ENCODE measurements at places on chromosomes 12 and 14.

GRCh38 chr14:23650506-23650905, 14.3 kb downstream of the DHRS2 start:
- DNase-seq, result no peak

- DNase-seq, result no peak
Observed at GRCh38 chr14:32637582-32637981, 301.1 kb upstream of the NPAS3 start.

GRCh38 chr12:92539976-92540781, 162.6 kb upstream of the PLEKHG7 start:
- no peak for DNase-seq

GRCh38 chr12:121189619-121190155, 20.2 kb upstream of the P2RX4 start:
- no peak for DNase-seq

DNA sequence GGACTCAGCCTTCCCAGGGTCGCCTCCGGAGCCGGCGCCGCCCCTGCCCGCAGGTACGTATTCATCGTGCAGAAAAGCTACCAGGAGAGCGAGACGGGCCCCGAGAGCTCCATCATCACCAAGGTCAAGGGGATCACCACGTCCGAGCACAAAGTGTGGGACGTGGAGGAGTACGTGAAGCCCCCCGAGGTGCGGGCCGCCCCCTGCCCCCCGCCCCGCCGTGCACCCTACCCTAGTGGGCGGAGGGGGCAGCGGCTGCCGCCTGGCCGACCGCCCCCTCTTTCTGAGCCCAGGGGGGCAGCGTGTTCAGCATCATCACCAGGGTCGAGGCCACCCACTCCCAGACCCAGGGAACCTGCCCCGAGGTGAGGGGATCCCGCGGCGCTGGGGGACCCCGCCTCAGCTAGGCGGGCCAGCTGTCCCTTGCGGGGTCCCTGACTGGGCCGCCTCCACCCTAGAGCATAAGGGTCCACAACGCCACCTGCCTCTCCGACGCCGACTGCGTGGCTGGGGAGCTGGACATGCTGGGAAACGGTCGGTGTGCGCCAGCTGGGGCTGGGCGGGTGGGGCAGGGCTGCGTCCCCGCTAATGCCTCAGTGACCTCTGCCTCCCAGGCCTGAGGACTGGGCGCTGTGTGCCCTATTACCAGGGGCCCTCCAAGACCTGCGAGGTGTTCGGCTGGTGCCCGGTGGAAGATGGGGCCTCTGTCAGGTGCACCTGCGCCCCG, 973 bp downstream of the P2RX2 start:
- no peak for DNase-seq

DNA sequence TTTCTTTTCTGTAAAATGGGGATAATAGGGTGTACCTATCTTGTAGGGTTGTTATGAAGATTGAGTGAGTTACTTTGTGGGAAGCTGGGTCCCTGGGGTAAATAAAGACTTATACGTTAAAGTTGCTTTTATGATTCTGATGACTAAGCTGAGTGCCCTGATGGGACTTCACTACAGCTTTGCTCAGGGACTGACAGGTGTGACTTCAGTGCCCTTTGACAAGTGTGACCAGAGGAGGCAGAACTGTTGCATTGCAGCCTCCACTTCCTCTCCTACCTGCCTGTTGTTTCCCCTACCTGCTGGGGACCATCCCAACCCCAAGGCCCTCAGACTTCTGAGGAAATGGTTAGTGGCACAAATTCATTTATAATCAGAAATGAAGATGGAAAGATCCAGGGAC, 119.3 kb downstream of the TSPAN9 start:
- DNase-seq, result no peak

GRCh38 chr12:49264873-49265792, at the start of gene TUBA1C:
TUBA1C (plus strand) TSS chr12:49265082; CDS start chr12:49265182, 100 bp downstream.
- DNase-seq, result peak; percentile 96

DNA sequence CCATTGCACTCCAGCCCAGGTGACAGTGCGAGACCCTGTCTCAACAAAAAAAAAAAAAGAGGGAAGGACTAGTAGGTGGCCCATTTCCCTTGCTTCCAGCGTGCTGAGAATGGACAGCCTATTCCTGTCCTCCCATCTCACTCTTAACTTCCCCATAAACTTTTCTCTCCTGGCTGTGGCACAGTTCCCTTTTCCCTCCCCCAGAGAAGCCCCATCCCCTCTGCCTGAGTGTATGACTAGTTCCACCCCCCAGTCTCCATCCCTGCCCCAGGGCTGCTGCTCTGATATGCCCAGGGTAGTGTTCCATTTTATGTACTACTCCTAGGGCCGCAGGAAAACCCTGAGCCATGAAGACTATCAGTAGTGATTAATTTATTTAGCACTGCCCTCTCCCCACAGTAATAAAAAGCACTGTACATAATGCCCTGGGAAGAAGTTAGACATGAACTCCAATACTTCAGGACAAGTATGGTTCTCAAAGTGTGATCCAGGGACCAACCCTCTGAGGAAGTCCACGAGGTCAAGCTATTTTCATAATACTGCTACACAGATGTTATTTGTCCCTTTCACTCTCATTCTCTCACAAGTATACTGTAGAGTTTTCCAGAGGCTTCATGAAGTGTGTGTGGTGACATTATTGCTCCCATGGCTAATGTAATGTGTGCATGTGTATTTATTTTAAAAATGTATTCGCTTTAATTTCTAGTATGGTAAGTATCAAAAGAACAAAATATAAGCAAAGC, 11.5 kb upstream of the CHD4 start:
- no peak for DNase-seq

DNA sequence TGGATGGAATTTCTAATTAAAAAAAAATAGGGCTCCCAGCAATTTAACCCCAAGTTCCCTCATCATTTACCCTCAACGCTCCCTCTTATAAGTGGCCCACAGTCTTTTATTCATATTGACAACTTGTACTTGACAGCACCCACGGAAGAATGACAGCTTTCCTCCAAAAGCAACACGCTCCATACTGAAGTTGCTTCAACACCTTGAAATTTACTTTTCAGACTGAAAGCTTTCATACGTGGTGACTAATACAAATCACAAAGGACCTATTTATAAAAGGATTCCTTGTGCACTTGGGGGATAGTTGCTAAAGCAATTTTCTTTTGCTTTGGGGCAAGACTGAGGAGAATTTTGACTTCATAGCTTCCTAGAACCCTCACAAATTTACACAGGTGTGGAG, 1629.4 kb upstream of the SEL1L start:
- DNase-seq, result peak; percentile 50

- DNase-seq, result peak; percentile 17
Observed at GRCh38 chr12:84117190-84117589, 795.4 kb downstream of the SLC6A15 start.

- DNase-seq, result no peak
Observed at GRCh38 chr12:81094718-81095360, 17.0 kb downstream of the ACSS3 start.

- peak; percentile 9 for DNase-seq
Observed at GRCh38 chr12:41683513-41684240, 461.0 kb downstream of the GXYLT1 start.

DNA sequence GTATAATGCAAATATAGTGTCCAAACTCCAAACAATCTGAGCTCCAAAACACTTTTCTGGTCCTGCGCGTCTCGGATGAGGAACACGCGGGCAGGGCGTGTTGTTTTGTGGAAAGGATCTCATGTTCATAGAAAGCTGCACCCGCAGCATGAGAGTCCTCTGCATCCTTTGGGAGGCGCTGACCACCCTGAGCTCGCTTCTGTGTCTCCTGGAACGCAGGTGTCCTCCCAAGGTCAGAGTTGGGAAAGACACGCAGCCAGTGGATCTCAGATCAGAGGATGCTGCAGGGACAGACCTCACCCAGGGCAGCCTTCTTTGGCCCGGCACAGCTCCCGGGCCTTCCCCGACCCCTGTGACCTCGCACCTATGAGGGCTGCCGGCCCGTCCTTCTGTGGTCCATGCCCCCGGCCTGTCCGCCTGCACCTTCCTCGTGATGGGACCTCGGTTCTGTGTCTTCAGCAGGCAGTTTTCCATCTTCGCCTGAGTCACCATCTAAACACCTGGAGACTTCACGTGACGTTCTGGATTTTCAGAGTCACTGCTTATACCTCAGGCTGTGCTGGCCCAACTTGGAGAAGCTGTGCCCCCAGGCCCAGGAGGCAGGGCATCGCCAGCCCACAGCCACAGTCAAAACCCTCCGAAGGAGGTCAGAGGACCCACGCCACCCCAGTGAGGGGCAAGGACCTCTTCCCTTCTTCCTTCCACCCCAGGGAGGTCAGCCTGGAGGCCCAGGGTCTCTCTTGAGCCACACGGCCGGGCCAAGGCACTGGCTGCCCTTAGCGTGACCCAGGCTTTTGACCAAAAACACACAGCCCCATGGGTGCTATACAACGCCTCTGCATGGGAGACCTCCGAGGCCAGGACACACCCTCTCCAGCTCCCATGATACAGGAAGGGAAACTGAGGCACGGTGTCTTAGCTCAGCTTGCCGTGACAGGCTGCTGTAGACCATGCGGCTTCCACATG, 25.9 kb downstream of the MMP17 start:
- DNase-seq, result peak; percentile 28

DNA sequence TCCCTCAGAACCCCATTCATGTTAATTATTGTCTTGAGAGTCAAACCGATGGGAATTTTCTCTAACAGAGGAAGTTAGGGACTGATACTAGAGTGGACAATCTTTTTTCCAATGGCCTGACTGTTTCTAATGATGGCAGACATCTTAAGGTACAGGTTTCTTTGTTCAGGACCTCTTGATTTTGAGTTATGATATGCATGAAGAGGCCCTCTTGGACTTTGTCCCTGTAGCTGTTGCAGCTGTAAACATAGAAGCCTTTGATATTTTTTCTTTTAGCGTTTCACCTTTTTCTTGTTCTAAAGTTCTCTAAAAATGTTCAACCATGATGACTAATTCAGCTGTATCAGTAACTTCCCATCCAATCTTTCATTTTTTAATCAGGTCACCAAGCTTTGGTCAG, 53.0 kb downstream of the LGR5 start:
- DNase-seq, result no peak

DNA sequence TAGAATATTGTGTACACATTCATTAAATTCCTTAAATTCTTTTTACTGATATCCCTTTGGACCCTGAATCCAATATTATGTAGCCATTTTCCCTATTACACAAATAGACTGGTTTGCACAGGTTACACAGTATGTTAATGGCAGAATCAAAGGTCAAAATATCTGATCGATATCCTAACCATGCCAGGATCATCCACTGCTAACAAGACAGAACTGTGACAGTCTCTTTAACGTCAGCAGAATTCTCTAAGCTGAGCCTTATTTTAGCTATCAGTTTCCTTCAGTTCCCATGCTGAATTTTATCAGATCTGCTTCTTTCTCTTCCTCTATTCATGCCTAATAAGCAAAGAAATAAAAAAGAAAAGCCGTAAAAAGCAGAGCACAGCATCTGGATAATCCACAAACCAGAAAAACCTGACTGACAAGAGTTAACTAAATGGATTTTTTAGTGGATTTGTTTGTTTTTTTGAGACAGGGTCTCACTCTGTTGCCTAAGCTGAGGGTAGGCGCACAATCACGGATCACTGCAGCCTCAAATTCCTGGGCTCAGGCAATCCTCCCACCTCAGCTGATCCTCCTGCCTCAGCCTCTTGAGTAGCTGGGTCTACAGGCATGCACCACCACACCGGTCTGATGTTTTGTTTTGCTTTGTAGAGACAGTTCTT, 130.4 kb downstream of the PAWR start:
- DNase-seq, result no peak

DNA sequence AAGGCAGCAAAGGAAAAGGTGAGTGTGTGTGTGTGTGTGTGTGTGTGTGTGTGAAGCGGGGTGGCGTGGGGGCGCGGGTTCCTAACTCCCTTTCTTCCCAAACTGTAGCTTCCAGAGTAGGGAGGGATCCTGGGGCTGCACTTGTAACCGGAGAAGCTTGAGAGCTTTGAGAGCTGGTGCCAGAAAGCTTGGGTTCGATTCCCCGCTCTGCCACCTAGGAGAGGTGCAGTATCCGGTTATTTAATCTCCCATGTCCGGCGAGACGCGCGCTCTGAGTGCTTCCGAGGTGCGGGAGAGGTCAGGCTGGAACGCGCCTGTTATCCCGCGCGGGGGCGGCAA, 7.2 kb upstream of the RACGAP1 start:
- no peak for DNase-seq

- peak; percentile 95 for DNase-seq
Observed at GRCh38 chr12:88334271-88334670, 192.2 kb downstream of the TMTC3 start.

DNA sequence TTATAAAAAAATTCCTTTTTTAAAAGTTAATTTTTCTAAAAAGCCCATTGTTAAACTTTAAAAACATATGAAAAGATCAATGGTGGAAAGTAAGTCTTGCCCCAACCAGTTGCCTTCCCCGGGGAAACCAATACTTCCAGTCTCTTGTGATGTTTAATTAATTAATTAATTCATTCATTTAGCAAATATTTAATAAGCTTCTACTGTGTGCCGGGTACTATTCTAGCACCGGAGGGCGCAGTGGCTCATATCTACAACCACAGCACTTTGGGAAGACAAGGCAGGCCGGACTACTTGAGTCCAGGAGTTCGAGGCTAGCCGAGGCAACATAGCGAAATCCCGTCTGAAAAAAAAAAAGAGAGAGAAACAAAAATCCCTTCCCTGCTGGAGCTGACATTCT, 87.4 kb downstream of the HECTD4 start:
- DNase-seq, result peak; percentile 35

DNA sequence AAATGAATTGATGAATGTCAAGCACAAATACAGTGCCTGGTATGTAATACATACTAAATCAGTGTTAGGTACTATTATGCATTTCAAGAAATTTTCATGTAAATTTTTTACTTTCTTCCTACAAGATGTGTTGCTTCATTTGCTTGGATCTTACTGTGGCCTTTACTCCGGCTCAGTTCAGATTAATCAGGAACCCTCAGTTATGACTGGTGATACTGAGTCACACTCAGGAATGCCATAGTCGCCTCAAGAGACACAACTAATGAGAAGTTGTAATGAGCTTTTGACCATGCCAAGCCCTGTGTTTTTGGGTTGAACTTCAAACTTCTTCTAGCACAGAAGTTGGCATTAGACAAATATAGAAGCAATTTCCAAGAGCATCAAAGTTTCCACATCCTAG, 96.0 kb downstream of the TGFB3 start:
- peak; percentile 76 for DNase-seq

DNA sequence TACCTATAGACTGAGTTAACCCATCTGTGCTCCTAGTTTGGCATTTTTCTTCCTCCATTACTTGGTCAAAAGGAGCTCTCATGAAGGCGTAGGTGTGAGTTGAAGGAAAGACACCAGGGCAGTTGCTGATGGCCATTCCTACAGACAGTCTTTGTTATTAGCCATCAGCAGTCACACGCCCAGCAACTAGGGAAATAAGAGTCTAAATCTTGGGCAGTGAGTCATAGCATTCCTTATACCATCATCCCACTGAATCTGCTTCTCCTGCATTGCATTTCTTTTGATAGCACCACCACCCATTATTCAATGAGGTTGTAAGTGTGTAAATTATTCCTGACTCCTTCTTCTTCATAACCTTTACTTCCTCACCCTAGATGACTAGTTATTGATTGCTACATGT, 150.9 kb upstream of the IGF1 start:
- DNase-seq, result peak; percentile 14

DNA sequence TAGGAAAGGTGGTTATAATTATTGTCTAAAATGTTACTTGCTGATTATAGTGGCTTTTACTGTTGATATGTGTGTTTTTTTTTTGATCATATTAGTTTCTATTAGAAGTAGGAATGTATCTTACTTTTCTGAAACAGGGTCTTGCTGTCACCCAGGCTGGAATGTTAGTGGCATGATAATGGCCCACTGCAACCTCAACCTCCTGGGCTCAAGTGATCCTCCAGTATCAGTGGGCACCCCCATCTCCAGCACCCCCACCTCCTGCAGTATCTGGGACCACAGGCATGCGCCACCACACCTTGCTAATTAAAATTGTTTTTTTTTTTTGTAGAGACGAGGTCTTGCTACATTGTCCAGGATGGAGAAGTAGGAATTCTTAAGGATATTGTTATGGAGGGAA, 11.3 kb downstream of the ATF1 start:
- DNase-seq, result no peak
